ENCODE measurements at places on chromosomes 2 and 18.

GRCh38 chr2:46013726-46014125, 283.5 kb upstream of the EPAS1 start:
- no peak for DNase-seq

GRCh38 chr2:26721115-26722032, 28.9 kb downstream of the KCNK3 start:
- no peak for DNase-seq

- no peak for DNase-seq
Observed at GRCh38 chr2:238123218-238123971, 15.1 kb upstream of the KLHL30 start.

DNA sequence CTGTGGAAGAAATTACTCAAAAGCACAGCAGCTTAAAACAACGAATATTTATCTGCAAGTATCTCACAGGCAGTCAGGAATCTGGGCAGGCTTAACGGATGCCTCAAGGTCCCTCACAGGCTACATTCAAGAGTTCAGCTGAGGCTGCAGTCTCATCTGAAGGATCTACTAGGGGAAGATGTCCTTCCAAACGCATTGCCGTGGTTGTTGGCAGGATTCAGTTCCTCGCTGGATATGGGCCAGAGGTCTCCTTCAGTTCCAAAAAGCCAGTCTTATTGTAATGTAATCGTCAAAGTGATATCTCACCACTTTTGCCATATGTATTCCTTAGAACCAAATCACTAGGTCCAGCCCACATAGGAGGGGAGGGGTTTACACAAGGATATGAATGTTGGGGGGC, 98.2 kb upstream of the EPAS1 start:
- DNase-seq = no peak

DNA sequence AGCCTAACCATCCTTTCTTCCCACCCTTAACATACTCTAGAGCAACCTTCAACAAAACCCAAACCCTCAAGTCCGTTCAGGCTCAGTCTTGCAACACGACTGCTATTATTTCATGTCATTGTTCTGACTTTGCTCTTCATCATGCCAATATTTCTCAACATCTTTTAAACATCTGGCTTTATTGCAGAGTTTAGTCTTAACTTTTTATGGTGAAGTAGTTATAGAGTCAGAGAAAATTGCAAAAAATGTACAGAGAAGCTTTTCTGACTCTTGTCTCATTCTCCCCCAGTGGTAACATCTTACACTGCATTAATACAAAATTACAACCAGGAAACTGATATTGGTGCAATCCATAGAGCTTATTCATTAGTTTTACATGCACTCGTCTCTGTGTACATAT, 3.9 kb downstream of the MARCO start:
- DNase-seq = no peak

- DNase-seq = no peak
Observed at GRCh38 chr2:70354264-70354949, 52.5 kb upstream of the FAM136A start.

DNA sequence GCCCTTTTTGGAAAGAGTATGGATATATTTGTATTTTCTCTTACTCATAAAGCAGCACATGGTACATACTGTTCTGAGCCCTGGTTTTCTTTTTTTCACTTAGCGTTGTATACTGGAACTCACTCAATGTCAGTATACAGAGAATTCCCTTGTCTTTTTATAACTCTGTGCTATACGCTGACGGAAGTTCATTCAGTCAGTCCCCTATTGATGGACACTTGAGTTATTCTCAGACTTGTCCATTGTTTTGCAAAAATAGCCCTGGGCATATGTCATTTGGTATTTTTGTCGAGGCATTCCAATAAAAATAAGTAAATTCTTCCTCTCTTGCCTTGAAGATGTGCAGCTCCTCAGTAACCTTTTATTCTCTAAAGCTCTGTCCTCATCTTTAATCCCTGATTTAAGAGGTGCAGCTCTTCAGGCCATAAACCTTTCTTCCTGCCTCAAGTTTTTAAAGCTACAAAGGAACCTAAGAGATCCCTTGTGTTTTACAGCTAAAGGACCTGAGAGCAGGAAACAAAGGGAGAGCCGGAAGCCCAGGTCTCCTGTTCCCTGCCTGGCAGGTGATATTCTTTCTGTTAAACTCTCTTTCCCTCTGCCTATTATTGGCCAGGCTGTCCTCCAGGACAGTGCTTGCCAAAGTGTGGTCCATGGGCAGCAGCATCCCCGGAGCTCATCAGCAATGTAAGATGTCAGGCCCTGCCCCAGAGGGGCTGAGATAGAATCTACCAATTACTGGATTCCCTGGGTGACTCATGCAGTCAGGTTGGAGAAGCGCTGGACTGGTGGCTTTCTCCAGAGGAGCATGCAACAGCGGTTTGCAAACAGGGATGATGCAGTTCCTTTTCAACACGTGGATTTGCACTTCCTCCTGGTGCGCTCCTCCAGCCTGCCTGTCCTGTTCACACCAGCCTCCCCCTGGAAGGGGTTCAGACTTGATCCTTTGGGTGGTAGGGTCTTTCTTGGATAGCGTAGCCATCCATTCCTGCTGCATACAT, 158.0 kb downstream of the NEDD4L start:
- no peak for DNase-seq

- DNase-seq = no peak
Observed at GRCh38 chr2:119289642-119290041, 66.0 kb downstream of the STEAP3 start.

DNA sequence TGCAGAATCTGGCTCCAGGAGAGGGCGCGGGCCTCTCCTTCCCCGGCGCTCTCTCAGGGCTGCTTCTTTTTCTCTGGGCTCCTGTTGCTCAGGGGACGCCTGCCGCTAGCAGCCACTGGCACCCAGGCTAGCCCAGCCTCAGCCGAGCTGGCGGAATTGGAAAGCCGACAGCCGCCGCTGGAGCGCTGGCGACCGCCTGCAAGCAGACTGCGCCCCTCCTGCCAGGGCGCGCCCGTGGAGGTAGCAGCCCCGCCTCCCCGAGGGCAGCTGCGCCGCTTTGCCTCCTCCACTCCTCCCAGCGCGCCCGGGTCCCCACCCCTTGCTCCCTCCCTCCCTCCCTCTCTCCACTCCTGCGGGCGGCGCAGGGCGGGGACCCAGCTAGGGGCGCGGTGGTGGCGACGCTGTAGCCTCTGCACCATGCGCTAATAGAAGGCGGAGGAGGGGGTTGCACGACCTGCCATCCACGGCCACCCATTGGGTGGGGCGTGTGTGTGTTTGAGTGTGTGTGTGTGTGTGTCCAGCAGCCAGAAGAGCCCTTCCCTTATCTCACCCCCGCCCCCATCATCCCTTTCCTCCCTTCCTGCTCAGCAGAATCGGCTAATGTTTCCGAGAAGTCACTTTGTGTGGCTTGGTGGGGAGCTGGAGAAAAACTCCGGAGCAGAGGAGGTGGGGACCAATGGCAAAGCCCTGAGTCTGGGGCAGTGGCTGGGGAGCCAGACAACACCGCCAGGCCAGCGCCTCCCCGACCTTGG, at the start of gene SCN9A:
Gene SCN9A, minus strand, starts transcription at position 209 of the 752 bp plus-strand sequence. CDS start 64,188 bp downstream, outside the sequence.
- DNase-seq = no peak

GRCh38 chr2:69770193-69770702, 28.3 kb downstream of the ANXA4 start:
- peak; percentile 36 for DNase-seq

DNA sequence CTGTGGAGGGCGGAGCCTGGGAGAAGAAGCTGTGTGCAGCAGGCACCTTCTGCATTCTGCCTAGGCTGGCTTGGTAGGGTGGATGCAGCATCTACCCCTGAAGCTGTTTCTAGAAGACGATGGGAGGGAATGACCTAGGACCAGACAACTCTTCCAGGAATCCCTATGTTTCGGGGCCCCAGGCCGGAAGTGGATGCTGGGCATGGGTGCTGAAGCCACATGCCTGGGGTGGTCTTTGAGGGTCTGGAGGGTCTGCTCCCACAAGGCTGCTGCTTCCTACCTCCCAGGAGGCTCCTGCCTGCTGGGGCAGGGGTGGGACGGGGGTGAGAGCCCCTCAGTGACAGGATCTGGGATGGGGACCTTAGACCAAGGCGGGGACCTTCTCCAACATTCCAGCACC, 61.0 kb downstream of the CIB4 start:
- no peak for DNase-seq

- DNase-seq = no peak
Observed at GRCh38 chr2:183185534-183185933, 61.3 kb downstream of the NUP35 start.

Measured in fibroblast of skin of left quadriceps (primary cell).